Stimulated activated CD4-positive, alpha-beta T cell treated with anti-CD3 and anti-CD28 coated beads, Interleukin-4, amount 100 ng/mL, for 4 hours (primary cell): ENCODE measurements at places on chromosomes 6 and 20.

- DNase-seq = no peak
Observed at GRCh38 chr6:101066481-101066880, 185.4 kb upstream of the ASCC3 start.

GRCh38 chr6:46201702-46202101, 30.9 kb upstream of the ENPP5 start:
- DNase-seq = no peak

DNA sequence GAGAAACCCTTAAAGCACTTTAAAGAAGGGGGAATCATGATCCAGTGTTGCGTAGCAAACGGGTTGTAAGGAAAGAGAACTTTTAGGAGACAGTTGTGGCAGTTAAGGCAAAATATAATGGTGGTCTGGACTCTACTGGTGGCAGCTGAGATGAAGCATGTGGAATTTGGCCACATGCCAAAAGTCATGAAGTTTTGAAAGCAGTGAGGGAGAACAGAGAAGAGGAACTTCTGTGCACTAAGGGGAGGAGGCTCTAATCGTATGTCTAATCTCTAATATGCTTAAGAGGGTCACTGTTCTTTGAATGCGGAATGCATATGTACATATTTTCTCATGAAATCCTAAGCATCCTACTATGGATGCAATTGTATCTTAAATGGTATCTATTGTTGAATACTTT, 91.5 kb downstream of the RIMS1 start:
- DNase-seq = no peak

DNA sequence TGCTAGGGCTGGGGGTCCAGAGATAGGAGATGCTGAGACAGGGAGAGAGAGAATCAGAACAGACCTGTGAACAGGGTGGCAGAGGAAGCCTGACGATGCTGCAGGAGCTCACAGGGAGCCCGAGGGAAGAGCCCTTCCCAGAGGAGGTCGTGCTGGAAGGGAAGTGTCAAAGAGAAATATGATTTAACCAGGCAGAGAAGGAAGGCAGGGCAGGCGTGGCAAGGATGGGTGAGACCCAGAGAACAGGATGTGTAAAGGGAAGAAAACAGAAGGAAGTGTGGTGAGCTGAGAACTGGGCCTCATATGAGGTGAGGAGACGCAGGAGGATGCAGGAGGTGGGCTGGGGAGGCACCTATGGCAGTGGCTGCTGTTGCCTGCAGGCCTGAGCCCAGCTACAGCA, 105.6 kb downstream of the ZDHHC14 start:
- no peak for DNase-seq

DNA sequence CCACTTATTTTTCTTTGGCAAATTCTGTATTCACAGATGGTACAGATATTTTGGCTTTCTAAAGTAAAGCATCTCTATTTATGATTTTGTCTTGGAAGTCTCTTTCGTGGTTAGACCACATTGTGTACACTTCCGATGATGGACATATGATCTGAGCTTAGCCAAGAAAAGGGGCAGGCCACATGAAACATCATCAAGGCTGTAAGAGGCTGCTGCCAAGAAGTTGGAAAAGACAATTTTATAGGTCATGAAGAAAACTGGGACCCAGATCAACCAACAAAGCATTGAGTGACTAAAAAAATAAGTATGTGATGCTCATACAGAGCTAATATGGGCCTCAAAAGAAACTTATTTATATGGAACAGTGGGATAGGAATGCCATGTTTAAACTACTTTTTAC, 266.4 kb downstream of the HAO1 start:
- no peak for DNase-seq

- no peak for DNase-seq
Observed at GRCh38 chr20:1391640-1392442, 1.0 kb downstream of the FKBP1A start.

DNA sequence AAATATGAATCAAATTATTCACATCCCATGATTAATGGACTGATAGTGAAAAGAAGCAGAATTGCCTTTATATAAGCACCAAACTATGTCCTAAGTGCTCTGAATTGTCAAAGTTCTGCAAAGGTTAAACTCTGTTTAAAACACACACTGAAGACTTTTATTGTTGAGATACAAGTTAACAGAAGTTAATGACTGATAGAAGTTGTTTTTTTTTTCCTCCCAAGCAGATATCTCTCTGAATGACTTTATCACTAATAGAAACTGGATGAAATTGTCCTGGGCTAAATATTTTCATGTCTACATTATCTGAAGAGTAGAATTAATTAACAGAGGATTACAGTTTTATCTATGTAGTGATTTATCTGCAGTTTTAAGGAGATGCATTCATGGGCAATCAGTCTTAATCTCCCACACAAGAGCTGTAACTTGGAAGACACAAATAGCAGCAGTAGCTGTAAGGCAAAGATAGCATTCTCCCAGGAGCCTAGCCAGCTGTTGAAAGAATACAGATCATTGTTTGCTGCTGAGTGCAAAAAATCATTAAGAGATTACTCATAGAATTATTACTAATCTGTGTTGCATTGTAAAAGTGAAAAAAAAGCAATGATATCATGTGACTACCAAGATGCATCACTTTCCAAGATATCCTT, 49.9 kb downstream of the BMP5 start:
- DNase-seq = no peak

GRCh38 chr6:152909241-152909640, 73.6 kb downstream of the FBXO5 start:
- no peak for DNase-seq

- DNase-seq = no peak
Observed at GRCh38 chr6:153013438-153013837, 10.9 kb upstream of the MTRF1L start.

DNA sequence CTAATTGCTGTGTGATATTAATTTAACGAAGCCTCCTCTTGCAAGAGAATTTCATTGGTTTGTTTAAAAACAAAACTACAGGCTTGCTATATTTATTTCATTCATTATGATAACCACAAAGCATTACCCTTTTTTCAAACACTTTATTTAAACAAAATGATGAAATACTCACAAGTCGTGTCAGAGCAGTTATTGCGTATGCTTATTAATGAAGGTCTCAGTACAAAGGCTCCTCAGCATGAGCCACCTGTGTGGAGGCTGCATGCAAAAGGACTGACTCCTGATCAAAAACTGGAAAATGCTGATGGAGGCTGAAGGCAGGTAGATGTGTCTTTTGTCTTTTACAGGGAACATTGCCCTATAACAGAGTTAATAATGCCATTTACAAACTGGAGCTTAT, 130.5 kb downstream of the CRYBG1 start:
- no peak for DNase-seq

DNA sequence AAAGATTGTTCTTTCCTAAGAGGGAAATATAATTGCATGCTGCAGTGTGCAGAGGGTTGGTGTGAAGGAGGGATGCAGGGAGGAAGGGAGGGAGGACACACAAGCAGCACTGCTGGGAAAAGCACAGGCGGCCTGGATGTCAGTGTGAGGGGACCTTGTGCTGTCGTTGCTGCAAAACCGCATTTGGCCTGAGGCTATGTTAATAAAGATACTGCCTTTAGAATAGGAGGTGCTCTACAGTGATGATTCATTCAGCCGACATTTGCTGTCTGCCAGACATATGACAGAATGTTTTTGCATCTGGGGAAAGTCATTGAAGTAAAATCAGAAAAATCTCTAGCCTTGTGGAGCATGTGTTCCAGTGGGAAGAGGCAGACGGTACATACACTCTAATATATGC, 50.5 kb upstream of the TRIM26 start:
- DNase-seq = no peak

DNA sequence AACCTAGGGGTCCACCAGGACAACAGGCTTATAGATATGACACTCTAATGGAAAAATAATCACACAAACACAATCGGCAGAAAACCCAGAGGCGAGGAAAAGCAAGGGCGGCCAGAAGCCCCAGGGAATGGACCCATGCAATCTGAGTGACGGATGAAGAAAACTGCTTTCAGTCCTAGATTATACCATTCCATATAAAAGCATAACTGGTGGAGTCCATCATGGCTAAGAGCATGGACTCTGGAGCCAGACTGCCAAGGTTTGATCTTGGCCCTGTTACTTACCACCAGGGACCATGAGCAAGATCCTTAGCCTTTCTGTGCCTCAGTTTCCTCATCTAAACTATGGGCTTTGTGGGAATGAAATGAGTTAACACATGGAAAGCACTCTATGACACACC, 3.7 kb downstream of the SLC22A16 start:
- DNase-seq = no peak

- DNase-seq = no peak
Observed at GRCh38 chr6:129730477-129731165, 20.6 kb upstream of the ARHGAP18 start.

DNA sequence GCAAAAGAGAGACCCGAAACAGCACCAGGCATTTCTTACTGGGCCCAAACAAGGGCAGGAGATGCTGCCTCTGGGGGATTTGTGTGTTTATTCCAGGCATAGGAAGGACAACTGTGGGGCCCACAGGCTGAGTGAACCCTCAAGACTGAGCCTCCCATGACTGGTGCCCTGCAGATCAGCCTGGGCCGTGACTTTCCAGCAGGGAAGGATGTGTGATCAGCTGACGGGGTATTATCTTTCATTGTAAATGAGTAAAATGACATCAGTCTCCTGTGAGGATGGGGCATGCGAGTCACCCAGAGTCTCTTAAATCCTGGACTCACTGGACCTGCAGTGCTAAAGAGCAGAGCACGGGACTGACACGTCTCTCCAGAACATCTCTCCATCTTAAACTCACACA, 3.9 kb upstream of the TEAD3 start:
- DNase-seq = no peak

- DNase-seq = no peak
Observed at GRCh38 chr6:30122515-30122914, 9.6 kb upstream of the TRIM31 start.

DNA sequence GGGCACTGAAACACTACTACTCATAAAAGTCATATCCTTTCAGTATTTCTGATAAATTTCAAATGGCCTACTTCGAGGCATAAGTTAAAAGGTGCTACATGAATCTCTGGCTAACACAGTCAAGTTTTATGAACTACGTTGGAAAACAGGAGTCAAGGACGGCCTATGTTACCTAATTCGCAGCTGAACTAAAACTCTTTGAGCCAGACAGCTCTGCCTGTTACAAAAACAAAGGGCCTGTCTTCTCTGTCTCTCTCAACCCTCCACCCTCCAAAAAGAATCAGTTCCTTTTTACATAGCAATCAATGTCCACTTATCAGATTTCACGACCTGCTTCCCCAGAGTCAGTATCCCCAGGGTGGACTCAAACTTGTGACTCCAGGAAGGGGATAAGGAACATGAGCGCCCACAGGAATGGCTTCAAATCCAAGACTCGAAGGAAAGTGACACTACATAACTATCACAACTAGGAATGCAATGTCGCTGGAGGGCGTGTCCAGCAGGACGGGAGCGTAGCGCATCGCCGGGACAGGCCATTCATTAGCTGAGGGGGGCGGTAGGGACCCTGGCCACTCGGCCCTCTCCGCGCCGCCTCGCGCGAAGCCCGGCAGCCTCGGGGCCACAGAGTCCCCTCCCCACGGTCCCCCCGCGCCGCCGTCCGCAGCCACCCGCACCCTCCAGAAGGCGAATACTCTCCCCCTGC, 591 bp downstream of the IBTK start:
- DNase-seq = peak; percentile 20

DNA sequence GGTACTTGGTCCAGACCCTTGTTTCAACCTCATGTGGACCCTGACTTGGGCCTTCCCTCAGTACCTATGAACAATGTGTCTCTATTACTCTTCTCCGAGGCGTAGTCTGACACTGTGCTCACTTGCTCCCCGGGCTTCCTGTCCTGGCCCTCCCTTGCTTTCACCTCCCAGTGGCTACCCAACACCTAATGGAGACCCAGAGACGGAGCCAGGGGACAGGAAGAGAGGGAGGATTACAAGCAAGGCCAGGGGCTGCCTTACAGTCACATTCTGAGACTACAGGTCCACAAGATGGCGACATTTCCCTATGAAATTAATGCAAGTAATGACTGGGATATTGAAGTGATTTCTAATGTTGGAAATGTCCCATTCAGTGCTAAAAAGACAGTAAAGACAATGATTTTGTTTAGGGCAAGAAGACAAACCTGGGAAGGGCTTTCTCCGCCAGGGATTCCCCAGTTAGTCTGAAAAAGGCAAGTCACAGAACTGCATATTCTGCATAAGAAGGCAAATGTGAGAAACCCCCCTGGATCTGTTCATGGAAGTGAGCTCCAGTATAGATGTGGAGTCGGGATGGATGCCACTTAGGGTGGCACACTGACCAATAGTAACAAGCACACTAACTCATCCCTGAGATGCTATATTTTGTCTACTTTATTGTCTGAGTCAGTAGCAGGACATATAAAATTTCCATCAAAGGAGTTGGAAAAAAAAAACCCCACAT, 44.0 kb upstream of the ZBTB24 start:
- DNase-seq = peak; percentile 40

DNA sequence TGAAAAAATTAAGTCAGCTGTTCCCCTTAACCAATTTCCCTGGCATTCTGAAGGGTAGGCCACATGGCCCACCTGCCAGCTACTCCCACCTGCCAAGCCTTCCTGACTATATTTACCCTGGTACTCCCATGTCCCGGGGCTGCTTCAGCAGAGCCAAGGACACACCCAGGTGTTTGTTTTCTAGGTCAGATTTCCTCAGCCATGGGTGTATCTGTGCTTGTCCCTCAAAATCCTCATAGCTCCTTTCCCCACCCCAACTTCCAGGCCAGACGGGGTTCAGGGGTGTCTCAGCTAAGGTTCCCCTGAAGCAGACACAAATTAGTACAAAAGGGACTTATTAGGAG, 139.4 kb upstream of the CDYL start:
- DNase-seq = no peak

- DNase-seq = no peak
Observed at GRCh38 chr20:33233129-33233774, 2.5 kb upstream of the BPIFA1 start.

DNA sequence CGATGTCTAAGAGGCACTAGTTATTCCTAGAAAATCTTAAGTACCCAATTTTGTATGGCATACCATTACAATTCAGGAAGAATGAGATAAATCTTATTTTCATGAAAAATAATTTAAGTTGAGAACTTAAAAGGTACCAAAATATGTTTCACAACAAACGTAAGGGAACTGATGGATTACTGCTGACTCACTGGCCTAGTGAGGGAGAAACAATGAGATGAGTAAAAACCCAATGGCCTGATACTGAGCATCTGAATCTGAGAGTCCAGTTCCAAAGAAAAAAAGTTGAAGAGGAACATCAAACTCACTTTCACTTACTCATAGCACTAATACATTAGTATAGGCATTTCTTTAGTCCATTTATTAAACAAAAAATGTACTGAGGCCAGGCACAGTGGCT, 56.0 kb downstream of the MDN1 start:
- DNase-seq = no peak

- DNase-seq = no peak
Observed at GRCh38 chr6:45718131-45718530, 297.5 kb downstream of the CLIC5 start.

- no peak for DNase-seq
Observed at GRCh38 chr6:5389086-5389745, 127.9 kb downstream of the FARS2 start.

GRCh38 chr20:23152308-23152892, 66.3 kb upstream of the CD93 start:
- DNase-seq = no peak

DNA sequence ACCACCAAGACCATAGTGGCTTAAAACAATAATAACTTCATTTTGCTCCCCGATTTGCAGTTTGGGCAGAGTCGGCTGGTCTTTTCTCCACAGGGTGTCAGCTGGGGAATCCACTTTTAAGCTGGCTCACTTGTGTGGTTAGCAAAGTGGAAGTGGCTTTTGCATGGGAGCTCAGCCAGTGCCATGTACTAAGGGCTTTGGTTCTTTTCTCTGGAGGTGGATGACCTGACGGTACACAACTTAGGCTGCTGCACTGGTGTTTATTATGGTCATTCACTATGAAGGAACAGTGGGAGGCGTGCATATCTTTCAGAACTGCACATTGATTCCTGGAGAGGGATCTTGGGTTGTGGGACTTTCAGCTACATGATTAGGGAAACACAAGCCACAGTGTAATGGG, 141.0 kb downstream of the OR2B2 start:
- DNase-seq = no peak
